H9 (cell line): ENCODE measurements at places on chromosomes 16 and 17. TPM values are rescaled to one million over a fixed set of nuclear protein-coding genes. Genes with fewer than 3 reads are reported as not detected.

Gene BAIAP3
- total RNA-seq, result 5.9 and 6.8 TPM in 2 replicates

DNA sequence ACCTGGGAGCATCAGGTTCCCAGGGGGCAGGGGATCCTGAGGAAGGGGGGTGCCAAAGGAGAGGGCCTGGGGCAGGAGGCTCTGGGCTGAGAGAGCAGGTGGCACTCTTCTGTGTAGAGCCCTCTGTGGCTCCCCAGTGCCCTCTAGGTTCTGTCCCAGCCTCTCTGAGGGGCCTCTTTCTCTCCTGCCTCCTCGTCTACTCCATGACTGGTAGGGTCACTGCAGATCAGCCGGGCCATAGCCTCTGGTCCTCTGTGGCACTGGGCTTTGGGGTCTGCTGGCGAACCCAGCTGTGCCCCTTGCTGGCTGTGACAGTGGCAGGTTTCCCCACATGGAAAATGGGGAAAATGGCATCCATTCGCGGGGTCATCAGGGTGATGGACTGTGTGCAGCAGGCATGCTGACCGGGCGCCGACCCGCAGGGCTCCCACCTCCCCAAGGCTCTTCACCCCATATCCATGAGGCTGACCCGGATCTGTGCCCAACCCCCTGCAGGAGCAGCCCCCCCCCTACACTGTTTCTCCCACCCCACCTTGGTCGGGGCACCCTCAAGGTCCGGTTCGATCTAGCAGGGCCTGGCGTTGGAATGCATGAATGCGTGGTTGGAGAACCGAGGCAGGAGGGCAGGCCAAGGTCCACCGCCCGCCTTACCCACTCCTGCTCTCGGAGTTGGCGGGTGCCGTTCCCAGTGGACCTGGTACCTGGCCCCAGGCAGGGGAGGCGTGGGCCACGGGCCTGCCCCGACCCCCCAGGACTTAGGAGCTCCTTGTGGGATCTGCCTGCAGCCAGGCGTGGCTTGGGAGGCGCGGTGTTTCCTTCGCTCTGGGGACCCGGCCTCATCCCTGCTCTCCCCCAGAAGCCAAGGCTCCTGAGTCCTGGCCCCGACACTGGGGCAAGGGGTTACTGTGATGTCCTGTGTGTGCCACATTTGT, 6.5 kb downstream of the GLIS2 start:
- no peak for DNase-seq

Gene MLKL
- total RNA-seq, result 0.37 and 0.42 TPM in 2 replicates

- DNase-seq, result peak; percentile 51
Measured at GRCh38 chr16:11658896-11659708, 9.2 kb upstream of the SNN start.

Gene KRTAP4-9
- not detected in 2 replicates for total RNA-seq

Gene CLEC3A
- not detected in 2 replicates for total RNA-seq

- DNase-seq, result peak; percentile 70
Measured at GRCh38 chr17:48610282-48611211, at the start of gene HOXB7. Gene HOXB7, minus strand, starts transcription at chr17:48611017. Its CDS starts 99 bp downstream, at chr17:48610918.

DNA sequence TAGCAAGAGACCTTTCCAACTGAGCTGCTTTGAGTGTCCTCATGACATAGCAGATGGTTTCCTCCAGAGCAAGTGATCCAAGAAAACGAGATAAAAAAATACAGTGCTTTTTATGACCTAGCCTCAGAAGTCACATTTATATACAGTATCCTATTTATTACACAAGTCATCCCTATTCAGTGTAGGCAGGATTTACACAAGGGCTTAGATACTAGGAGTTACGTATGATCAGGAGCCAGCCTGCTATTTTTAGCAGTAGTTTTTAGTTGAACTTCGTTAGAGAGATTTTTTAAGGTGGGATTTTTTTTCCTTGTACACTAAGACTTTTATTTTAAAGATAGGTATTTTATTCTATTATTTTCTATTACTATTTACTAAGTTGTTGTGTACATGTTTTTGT, 58.4 kb downstream of the PHKB start:
- no peak for DNase-seq

Gene PRM2
- total RNA-seq, result not detected in 2 replicates

Gene FOXC2
- 0.07 TPM in 1 of 2 replicates, not detected in the other for total RNA-seq

Gene VMO1
- total RNA-seq, result 0.31 TPM in 1 of 2 replicates, not detected in the other

DNA sequence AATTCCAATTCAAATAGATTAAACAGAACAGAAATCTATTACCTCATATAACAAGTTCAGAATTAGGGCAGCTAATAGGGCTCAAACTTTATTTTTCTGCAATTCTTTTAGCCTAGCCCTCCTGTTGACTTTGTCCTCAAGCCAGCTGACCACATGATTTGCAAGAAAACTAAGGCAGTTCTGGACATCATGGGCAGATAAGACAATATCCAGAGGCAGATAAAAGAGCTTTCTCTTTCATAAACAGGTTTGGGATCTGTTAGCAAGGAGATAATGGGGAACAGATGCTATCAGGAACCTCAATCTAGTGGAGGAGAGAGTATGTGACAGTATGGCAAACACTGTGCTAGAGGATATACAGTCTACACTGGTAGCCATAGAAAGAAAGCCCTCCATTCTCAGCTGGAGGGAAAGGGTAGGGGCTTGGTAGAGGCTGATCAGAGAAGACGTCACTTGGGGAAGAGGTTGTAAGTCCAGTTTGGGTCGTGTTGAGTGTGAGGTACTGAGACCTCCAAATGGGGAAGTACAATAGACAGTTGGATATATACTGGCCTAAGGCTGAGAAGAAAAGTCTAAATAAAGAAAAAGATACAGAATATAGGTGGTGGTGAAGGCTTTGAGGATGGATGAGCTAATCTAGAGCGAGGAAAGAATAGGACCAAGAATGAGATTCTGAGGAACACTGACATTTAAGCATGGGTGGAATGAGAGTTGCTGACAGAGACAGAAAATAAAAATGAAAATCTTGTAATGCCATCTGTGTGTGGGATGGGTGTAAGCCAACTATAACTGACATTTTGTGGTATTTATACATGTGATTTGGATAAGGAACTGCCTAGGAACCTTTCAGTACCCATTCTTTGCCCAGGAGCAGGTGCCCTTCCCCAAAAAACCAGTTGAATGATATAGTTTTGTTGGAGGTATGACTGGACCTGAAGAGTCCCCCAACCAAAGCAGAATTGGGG, 67.4 kb downstream of the CYB561 start:
- DNase-seq, result no peak

GRCh38 chr17:75289832-75290337, 652 bp upstream of the SLC25A19 start:
- no peak for DNase-seq

DNA sequence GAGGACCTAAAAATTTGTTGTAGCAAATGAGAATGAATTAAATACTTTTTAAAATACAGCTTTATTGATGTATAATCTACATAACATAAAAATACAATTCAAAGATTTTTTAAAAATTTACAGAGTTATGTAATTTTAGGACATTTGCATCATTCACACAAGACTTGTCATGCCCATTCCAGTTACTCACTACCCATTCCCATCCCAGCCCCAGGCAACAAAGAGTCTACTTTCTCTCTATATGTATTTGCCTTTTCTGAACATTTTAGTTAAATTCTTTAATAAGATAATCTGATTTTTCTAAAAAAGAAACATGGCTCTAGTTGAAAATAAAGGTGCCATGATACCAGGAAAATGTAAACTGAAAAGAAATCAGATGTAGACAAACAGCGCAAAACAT, 354.2 kb downstream of the PMP22 start:
- no peak for DNase-seq

DNA sequence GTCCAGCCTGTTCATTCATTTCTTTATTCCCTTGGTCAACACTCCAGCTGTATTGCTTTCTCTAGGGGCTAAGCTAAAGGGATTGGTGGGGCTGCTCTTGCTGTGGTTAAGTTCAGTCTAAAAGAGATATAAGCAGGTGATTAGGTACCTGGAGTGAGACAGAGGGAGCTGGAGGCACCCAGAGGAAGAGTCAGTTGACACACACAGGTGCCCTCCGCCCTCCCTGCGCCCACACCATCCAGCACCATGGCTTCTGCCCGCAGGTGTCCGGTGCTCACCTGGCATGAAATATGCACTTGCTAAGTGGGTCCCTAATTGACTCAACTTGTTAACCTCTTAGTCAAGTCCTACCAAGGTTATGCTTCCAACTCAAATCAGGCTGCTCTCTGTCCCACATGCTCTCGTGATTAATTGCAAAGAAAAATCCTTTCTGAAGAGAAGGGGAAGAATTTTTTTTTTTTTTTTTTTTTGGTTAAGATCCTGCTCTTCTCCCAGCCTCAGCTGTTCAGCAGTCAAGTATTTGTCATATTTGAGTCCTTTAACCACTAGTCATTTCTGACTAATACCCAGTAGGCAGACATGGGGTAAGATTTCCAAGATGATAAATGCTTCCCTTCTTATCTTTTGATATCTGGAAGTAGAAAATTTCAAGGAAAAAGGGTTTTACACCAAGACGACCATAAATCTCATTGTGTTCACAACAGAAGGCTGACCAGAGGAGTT, 199.8 kb upstream of the WSCD1 start:
- peak; percentile 22 for DNase-seq

DNA sequence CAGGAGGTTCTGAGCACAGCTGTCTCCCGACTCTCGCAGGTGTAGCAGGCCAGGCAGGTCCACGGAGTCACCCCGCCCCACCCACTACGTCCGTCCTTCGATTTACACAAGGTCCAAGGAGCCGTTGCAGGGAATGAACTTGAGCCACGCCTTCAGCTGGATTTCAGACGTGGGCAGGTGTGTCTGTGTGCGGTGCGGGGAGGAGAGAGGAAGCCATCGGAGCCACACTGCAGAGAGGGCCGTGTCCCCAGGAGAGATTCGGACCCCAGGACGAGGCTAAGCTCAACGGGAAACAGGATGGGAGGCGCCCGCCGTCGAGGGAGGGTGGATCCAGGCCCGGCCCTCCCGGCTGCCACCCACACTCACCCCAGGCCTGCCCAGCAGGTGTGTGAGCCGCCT, 50.3 kb downstream of the RPH3AL start:
- no peak for DNase-seq

Gene NDRG4
- total RNA-seq, result 17.0 and 18.6 TPM in 2 replicates

GRCh38 chr16:79286646-79287423, 313.7 kb downstream of the MAF start:
- DNase-seq, result peak; percentile 43

Gene HAGHL
- 21.3 and 25.2 TPM in 2 replicates for total RNA-seq

GRCh38 chr16:69195369-69196029, 8.5 kb downstream of the SNTB2 start:
- no peak for DNase-seq

Gene TEKT1
- not detected in 2 replicates for total RNA-seq

DNA sequence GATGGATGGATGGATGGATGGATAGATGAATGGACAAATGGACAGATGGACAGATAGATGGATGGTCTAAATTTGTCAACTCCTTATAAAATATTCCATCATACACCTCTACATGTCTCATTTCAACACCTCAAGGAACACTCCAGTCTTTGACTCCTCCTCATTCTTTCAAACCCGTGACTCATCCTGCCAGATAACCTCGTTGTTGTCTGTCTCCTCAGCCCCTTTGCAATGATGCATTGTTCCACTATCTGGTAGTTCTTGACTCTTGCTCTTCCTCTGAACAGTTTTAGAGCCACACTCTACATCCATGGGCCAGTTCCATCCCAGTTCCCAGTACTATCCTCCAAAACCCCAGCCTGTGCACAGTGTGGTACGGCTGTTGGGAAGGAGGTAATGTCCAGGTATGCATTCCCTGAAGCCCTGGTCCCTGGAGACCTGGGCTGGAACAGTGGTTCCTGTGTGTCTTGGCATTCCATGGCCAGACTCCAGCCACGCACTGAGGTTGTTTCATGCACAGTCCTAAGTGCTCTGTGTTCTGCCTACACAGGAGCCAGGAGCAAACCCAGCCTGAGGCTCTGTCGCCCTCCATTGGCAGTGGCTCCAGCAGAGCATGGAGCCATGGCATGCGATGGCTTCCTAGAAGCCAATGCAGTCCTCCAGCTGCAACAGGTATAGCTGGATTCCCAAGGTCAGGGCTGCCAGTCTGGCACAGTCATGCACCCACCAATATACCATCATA, 105.7 kb downstream of the C17orf67 start:
- no peak for DNase-seq

DNA sequence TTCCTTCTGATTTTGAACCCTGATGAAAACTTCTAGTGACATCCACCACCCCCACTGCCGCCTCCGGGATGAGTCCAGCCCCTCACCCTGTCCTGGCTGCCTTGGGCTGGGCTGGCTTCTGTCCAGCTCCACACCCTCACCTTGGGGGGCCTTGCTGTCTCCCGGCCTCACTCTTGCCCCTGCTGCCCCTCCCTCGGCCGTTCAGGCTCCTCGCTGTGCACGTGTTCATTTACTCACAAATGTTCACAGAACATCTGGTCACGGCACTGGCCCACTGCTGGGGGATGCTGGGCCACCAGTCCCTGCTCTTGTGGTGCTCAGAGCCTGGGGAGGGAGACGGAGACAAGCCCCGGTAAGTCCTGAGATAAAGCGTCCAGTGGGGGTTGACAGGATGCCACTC, 40.6 kb downstream of the PRMT7 start:
- no peak for DNase-seq

- no peak for DNase-seq
Measured at GRCh38 chr16:54454616-54455015, 168.0 kb upstream of the IRX3 start.

GRCh38 chr17:42484304-42484703, 25.6 kb downstream of the ATP6V0A1 start:
- DNase-seq, result no peak

Gene SEZ6L2
- 44.7 and 50.8 TPM in 2 replicates for total RNA-seq

DNA sequence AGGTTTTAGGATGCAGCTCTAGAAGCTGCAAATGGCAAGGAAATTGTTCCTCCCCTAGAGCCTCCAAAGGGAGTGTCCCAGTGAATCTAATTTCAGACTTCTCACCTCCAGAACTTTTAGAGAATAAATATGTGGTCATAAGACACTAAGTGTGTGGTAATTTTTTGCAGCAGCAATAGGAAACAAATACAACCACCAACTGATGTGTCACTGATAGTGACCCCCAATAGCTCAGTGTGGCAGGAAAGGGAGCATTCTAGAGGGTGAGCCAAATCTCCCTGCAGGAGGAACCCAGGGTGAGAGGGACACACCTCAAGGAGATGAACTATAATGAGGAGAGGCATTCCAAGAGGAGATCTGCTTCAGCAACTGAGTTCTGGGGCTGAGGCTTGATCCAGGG, 4.1 kb downstream of the CCL4L2 start:
- DNase-seq, result no peak
